Thyroid gland (tissue), 4 donors: ENCODE measurements at places on chromosomes 3 and 15. TPM values are rescaled to one million over a fixed set of nuclear protein-coding genes. Genes with fewer than 3 reads are reported as not detected.

Gene GSK3B
- 53.2 TPM for total RNA-seq

Gene TEX55
- not detected for total RNA-seq

Gene PLD1
- total RNA-seq: 21.0 TPM

Gene SEMA3F
- total RNA-seq: 43.9 TPM

Gene TRIM42
- not detected for total RNA-seq

Gene BTBD1
- 84.7 TPM for total RNA-seq

Gene GYG1
- total RNA-seq: 86.3 TPM

Gene PPP1R14D
- total RNA-seq: not detected

Gene CPN2
- not detected for total RNA-seq

Gene ZNF860
- 1.3 TPM for total RNA-seq

Gene TEX9
- 32.1 TPM for total RNA-seq

Gene THAP10
- 4.9 TPM for total RNA-seq

Gene C3orf85
- total RNA-seq: not detected

Gene LRRC31
- total RNA-seq: not detected

Gene STAB1
- total RNA-seq: 56.4 TPM

- H3K4me1 ChIP-seq: no peaks in the 10 kb centered on the region
- H3K4me3 ChIP-seq: no peak overlapping the region
- no peak for DNase-seq
- H3K27ac ChIP-seq: no peak overlapping the region
- no peaks in the 10 kb centered on the region for H3K36me3 ChIP-seq
- no peaks in the 10 kb centered on the region for H3K27me3 ChIP-seq
Observed at GRCh38 chr3:11273891-11274291, 1.7 kb downstream of the ATG7 start.

DNA sequence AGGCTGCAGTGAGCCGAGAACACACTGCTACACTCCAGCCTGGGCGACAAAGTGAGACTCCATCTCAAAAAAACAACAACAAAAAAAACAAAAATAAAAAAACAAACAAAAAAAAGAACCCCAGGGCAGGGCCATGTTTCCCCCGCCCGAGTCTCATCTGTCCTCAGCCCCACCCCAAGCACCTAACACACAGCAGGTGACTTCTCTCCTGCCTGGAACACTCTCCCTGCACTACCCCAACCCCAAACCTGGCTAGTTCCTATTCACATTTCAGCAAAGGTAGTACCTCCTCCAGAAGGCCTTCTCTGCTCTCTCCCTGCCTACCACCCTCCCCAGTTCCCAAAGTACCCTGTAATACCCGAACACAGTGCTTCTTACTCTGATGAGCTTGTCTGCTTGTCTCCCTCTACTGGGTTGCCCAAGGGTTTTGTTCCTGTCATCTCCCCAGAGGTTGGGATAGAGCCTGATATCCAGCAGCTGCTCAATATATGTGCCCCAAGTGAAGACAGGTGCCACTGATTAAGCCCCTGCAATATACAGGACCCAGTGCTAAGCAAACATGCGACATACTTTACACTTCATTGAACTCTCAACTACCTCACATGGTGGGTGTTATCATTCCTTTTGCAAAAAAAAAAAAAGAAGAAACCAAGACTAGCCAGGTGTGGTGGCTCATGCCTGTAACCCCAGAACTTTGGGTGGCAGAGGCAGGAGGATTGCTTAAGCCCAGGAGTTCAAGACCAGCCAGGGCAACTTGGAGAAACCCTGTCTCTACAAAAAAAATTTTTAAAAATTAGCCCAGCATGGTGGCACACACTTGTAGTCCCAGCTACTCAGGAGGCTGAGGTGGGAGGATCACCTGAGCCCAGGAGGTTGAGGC is 103.6 kb downstream of the DAPK2 start:
- DNase-seq: peak; percentile 72
- peak overlapping the region; percentile 90 for H3K27ac ChIP-seq
- H3K36me3 ChIP-seq: no peaks in the 10 kb centered on the region

GRCh38 chr3:42685363-42685881 is at the start of gene KLHL40:
TSS of gene KLHL40 (plus strand) at chr3:42685537. CDS start at chr3:42685619, 82 bp downstream.
- no peak for DNase-seq
- H3K27me3 ChIP-seq: no peaks in the 10 kb centered on the region
- peaks cover 5% of the 10 kb centered on the region for H3K4me1 ChIP-seq
- no peak within 1 kb of the TSS for H3K27ac ChIP-seq

GRCh38 chr15:44698641-44699040 is 12.5 kb downstream of the PATL2 start:
- H3K4me3 ChIP-seq: no peak overlapping the region
- DNase-seq: no peak
- no peaks in the 10 kb centered on the region for H3K4me1 ChIP-seq
- no peak overlapping the region for H3K27ac ChIP-seq
- no peaks in the 10 kb centered on the region for H3K36me3 ChIP-seq

DNA sequence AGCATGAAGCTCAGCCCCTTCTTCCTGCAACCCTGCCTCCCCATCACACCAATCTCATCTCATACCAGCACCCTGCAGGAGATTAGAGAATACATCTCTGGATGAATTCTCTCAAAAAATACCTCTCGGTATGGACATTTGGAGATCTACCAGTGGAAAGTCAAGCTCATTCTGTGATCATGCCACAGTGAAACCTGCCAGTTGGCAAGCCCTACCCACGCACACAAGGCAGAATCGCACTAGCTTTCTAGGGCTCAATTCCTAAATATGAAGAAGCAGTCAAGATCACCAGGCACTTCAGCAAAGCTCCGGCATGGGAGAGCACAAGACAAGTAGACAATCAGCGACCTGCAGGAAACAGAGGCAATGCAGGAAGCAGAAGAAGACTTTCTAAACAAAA is 221.2 kb downstream of the NTRK3 start:
- H3K27me3 ChIP-seq: no peaks in the 10 kb centered on the region
- H3K4me1 ChIP-seq: no peaks in the 10 kb centered on the region
- H3K36me3 ChIP-seq: no peaks in the 10 kb centered on the region
- no peak for DNase-seq
- no peak overlapping the region for H3K27ac ChIP-seq

DNA sequence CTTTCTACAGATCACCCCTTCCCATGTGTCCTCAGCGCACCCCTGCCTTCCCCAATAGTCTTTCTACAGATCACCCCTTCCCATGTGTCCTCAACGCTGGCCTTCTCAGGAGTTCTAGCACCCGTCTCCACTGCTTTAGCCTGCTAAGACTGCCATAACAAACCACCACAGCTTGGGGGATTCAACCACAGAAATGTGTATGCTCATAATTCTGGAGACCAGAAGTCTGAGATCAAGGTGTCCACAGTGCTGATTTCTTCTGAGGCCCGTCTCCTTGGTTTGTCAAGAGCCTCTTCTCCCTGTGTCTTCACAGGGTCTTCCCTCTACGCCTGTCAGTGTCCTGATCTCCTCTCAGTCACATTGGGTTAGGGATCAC is 68.1 kb upstream of the CGNL1 start:
- no peaks in the 10 kb centered on the region for H3K36me3 ChIP-seq
- H3K4me1 ChIP-seq: peaks cover 5% of the 10 kb centered on the region
- H3K27ac ChIP-seq: no peak overlapping the region
- DNase-seq: no peak
- H3K4me3 ChIP-seq: no peak overlapping the region

GRCh38 chr15:44158111-44158510 is 37.0 kb downstream of the FRMD5 start:
- H3K27ac ChIP-seq: no peak overlapping the region
- H3K4me3 ChIP-seq: no peak overlapping the region
- H3K36me3 ChIP-seq: no peaks in the 10 kb centered on the region

GRCh38 chr3:167484551-167484950 is 10.7 kb upstream of the SERPINI2 start:
- no peak overlapping the region for H3K4me3 ChIP-seq
- H3K36me3 ChIP-seq: no peaks in the 10 kb centered on the region
- H3K27me3 ChIP-seq: no peaks in the 10 kb centered on the region
- H3K4me1 ChIP-seq: no peaks in the 10 kb centered on the region

GRCh38 chr3:54339608-54340007 is 217.3 kb downstream of the CACNA2D3 start:
- no peaks in the 10 kb centered on the region for H3K27me3 ChIP-seq
- H3K4me3 ChIP-seq: no peak overlapping the region
- no peak for DNase-seq

DNA sequence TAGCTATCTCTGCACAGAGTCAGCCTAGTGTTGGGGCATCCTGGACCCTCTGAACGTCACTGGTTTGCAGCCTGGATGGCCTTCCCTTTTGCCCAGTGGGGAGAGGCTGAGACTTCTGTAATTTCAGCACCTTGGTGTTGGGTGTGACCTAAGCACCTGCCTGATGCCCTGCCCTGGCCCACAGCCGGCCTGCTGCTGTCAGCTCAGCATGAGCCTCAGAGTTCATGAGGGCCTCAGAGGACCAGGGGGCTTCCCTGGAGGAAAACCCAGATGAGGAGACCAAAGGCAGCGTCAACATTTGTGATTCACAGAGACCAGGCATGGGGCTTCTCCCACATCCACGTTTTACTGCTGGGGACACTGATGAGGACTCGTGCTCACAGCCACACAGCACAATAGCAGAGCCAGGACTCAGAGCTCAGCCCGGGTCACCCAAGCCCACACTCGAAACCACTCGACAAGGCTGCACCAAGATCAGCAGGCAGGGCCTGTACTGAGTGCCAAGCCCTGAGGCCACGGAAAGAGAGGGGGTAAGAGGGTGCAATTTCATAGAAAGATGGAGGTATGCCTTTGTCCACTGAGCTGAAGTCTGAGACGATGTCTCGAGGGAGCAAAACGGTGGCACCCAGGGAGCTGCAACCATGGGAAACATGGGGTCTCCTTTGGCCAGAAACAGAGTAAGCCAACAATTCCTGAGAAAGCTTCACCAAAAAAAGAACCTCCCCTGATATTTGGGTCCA is 9.9 kb upstream of the GP9 start:
- no peaks in the 10 kb centered on the region for H3K36me3 ChIP-seq
- H3K27ac ChIP-seq: no peak overlapping the region
- no peaks in the 10 kb centered on the region for H3K27me3 ChIP-seq
- H3K4me3 ChIP-seq: no peak overlapping the region
- DNase-seq: no peak

GRCh38 chr3:75906555-75907112 is 121.3 kb upstream of the ZNF717 start:
- no peak overlapping the region for H3K27ac ChIP-seq

GRCh38 chr3:125381743-125382142 is 6.6 kb upstream of the ZNF148 start:
- DNase-seq: no peak
- peaks cover 8% of the 10 kb centered on the region for H3K4me1 ChIP-seq
- H3K4me3 ChIP-seq: no peak overlapping the region
- H3K27me3 ChIP-seq: no peaks in the 10 kb centered on the region

DNA sequence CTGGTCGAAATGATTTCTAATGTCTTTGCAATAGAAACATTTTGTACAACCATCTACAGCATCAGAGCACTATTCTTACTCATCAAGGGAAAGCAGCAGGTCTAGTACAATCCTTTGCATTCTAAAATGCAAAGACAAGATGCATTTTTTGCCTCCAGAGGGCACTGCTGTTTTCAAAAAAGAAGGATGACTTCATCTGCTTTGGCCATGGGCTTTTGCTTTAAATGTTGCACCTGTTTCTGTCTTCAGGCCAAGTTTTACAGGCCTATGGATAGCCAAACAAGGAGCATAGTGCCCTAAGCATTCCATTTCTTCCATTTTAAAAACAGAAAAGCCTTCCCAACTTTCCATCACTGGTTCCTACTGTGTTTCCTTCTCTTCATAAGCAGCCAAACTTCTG is 3.4 kb downstream of the PARP9 start:
- no peak overlapping the region for H3K27ac ChIP-seq
- H3K4me1 ChIP-seq: peaks cover 26% of the 10 kb centered on the region

DNA sequence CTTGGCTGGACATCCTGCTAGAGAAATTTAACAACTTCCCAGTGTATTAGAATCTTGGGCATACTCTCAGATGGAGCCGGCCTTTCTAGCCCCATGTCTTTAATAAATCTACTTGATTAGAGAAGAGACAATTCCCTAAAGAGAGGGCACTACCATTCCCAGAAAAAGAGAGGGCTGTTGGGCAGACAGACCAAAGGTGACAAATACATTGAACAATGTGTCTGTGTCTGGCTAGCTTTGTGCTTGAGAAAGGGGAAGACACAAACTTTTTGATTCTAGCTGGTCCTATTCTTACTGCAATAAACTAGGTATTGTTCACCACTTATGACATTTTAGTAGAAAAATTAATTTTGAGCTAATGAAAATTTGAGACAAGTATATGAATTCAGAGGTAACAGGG is 57.7 kb downstream of the DUT start:
- H3K27me3 ChIP-seq: no peaks in the 10 kb centered on the region
- no peak overlapping the region for H3K4me3 ChIP-seq
- no peak overlapping the region for H3K27ac ChIP-seq
- DNase-seq: no peak
- no peaks in the 10 kb centered on the region for H3K36me3 ChIP-seq

DNA sequence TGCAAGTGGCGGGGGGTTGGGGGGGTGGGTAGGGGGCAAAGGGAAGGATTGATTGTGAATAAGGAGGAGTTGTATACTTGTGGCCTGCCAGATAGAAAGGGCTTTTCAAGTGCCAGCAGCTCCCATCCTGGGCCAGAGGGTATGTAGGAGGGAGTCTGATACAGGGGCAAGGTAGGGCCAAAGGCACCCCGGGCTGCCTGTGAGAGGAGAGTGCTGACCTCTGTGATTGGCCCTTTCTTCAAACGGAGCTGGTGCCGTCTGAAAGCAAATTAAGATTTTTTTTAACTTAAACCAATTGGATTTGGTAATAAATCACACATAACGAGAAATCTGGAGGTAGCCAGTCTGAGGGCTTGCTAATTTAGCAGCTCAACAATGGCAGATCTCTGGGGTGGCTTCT is 229.9 kb downstream of the THSD4 start:
- H3K36me3 ChIP-seq: no peaks in the 10 kb centered on the region
- H3K4me1 ChIP-seq: peaks cover 4% of the 10 kb centered on the region
- DNase-seq: no peak
- H3K4me3 ChIP-seq: no peak overlapping the region

- no peak overlapping the region for H3K27ac ChIP-seq
- no peaks in the 10 kb centered on the region for H3K27me3 ChIP-seq
- H3K4me1 ChIP-seq: no peaks in the 10 kb centered on the region
- DNase-seq: no peak
Observed at GRCh38 chr3:3907023-3907422, 107.8 kb downstream of the LRRN1 start.

DNA sequence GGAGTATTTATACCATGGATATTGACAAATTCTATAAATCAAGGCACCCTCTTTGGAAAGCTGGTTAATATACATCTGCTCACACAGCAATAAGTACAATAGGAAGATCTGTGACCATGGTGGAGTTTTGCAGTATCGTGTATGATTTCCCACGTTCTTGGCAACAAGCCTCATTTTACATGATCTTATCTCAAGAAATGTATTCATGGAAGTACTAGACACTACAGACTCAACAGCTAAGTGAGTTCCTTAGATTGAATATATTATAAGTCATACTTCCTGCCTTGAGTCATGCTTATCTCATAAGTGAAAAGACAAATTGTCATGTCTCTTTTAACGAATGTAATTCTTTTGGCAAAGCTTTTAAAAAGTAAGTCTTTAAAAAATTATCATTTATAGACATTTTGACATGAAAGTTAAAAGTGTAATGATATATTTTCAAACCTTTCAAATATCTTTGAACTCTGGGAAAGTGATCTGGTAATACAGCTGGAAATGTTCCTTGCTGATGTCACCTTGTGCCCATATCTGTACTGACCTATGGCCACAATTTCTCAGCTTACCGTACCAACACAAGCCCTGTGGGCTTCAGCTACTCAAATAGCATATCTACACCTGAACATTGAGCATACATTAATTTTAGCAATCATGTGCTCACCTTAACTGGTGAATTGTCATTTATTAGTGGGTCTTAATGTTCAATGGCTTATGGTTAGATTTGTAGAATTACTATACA is 130.3 kb upstream of the TMC3 start:
- no peak for DNase-seq
- H3K4me3 ChIP-seq: no peak overlapping the region
- no peaks in the 10 kb centered on the region for H3K36me3 ChIP-seq
- H3K4me1 ChIP-seq: no peaks in the 10 kb centered on the region
- no peak overlapping the region for H3K27ac ChIP-seq

GRCh38 chr15:97114900-97115760 is 784.6 kb downstream of the NR2F2 start:
- H3K4me1 ChIP-seq: no peaks in the 10 kb centered on the region
- no peak overlapping the region for H3K27ac ChIP-seq
- H3K27me3 ChIP-seq: no peaks in the 10 kb centered on the region
